Stimulated activated CD4-positive, alpha-beta T cell treated with anti-CD3 and anti-CD28 coated beads, Interleukin-4, amount 100 ng/mL, for 1 hour (primary cell): ENCODE measurements at places on chromosomes 4 and X.
A peak's percentile ranks its signal among the peaks of the same experiment; 100 is the strongest.

- peak; percentile 60 for DNase-seq
Observed at GRCh38 chr4:7761720-7762119, 177.9 kb downstream of the AFAP1 start.

GRCh38 chr4:87024201-87024600, 89.4 kb downstream of the AFF1 start:
- no peak for DNase-seq

DNA sequence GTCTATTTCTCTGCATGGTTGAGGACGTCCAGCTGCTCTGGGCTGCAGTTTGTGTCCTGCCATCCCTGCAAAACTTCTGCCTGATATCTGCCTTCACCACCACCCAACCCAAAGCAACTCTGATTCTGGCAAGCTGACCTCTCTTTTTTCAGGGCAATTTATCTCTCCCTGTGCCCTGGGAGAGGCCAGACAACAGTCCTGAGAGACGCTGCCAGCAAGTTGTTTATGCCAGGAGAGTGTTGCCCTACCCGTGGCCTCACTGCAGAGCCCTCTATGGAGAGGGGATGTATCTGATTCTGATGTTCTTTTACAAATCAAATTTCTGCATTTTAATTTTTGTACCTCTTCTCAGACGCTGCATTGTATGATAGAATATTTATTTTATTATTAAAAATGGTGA, 36.6 kb upstream of the BRWD3 start:
- no peak for DNase-seq

DNA sequence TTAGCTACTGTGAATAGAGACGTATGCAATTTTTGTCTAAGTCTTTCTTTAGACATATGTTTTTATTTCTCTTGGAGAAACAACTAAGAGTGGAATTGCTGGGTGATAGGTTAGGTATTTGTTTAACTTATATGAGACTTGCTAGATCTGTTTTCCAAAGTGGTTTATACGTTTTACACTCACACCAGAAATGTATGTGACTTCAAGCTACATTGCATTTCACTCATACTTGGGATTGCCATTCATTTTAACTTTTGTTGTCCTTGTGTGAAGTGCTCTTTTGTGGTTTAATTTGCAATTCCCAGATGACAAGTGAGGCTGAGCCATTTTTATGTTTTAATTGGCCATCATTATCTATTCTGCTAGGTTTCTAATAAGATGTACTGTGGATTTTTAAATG, 817.2 kb downstream of the GLUD2 start:
- DNase-seq: no peak

DNA sequence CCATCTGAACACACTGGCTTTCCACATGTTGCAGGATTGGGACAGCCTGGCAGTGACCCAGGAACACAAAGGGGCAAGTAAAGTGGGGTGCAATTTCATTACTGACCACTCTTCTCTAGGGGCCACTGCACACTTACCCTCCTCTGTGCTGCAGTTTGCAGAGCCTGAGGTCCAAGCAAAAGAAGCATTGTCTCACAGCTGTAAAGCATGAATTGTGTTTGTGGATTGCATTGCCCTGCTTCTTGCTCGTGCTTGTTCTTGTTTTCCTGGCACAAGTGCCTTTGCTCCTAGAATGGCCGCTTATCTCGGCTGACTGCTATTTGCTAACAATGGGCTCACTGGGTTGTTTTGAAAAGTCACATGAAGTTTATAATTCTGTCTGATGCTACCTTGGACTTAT, 209.1 kb upstream of the JADE1 start:
- no peak for DNase-seq

DNA sequence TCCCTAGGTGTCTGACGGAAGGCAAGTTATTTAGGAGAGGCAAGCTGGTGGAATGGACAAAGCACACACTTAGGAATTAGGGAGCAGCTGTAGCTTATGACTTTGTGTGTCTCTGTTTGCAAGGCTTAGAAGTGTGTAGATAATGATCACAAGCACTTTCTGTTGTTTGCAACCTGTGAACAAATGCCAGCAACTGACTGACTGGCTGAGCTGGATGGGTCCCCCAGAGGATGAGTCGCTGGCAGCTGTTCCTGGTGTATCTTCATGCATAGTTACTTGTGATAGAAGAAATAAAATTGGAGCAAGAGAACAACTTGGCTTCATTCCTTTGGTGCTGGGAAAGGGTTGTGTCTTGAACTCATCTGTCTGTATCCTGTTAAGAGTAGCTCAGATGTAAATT, 64.2 kb upstream of the BEND4 start:
- no peak for DNase-seq

DNA sequence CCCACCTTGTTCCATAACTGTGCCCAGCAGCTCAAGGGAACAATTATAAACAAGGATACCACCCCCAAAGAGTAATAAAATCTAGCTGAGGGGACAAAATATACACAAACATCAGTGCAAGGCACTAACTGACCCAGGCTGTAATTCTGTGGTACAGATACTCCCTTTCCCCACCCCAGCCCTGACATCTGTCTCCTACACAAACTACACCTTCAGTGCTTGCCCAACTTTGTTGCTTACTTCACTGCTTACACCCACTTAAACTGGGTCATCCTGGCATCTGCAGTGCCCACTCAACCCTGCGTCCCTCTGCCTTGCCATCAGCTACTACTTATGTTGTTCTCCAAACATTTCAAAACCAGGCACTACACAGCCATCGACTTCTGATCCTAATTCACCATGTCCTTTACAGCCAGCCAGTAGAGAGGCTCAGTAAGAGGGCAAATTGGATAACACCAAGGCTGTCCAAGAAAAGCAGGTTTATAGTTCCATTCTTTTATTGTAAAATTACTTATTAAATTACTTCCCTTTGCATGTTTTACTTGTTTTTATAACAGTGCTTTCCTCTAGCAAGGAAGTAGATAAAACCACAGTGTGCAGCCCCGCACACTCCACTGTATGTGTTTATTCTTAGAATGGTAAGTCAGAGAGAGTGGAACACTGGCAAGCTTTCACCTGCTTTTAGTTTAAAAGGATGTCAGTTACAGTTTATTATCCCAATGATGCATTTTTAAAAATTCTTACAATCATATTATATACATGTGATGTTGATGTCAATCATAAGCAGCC, 149.6 kb downstream of the INPP4B start:
- no peak for DNase-seq

DNA sequence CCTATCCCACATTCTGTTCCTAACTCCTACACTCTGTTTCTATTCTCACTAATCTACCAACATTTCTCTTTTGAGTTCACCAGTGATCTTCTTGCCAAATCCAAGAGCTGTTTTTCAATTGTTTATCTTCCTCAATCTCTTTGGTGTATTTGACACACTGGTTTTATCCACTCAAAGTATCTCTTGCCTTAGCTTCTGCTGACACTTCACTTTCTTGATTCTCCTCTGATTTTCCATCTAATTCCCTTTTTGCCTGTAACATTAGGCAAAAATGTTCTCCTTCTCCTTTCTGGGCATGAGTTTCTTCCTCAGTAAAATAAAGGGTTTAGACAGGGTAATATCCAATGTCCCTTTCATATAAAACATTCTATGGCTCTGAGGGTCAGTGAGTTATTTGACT, 26.2 kb downstream of the GRIA3 start:
- no peak for DNase-seq

GRCh38 chr4:76090241-76090691, 15.8 kb downstream of the ART3 start:
- DNase-seq: no peak

DNA sequence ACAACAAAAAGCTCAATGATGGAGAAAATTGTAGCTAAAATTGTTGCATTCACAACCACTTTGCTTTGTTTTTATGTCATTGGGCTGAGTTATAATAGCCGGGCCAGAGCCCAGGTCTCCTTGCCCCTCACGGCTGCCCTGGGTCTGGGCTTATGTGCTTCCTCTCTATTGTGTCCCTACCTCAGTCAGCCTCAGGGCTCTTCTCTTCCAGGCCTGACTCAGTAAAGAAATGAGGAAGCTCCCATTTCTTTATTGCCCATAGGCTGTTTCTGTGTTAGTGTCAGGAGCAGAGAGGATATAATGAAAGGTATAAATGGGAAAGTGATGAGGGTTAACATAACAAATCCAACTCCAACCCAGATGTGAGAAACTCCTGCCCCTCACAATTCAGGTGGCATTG, 18.0 kb downstream of the BST1 start:
- DNase-seq: no peak

GRCh38 chrX:360496-361150, 26.1 kb downstream of the PPP2R3B start:
- DNase-seq: no peak

DNA sequence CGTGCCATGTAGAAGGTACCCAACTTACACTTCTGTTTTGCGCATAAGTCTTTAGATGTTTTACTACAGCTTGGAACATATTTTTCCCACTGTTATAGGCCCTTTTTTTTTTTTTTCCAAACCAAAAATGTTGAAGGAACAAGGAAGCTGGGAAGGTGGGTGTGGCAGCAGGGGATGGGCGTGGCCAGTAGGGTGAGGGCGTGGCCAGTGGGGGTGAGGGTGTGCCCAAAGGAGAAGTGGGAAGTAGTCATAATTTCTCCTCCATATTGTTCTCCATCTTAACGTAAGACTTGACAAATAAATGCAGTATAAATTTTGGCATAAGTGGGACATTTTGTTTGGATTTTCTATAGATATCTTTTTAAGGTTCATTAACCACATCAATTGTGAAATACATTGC, 30.4 kb downstream of the CLDN22 start:
- no peak for DNase-seq

DNA sequence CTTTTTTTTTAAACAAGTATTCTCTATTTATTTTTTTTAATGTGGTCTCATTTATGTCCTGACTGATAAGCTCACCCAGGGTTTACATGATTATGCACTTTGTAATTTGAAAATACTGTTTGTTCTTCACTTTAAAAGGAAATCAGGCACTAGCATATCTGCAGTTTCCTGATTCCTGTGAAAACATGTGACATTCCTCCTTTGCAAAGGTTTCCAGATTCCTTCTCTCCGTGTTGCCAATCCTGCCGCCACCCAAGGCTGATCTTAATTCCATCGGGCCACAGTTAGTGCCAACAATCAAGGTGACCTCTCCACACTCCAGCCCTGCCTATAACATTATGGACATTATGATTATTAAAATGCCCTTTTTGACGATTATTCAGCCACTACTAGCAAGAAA, 225.4 kb downstream of the PCDH7 start:
- no peak for DNase-seq

- no peak for DNase-seq
Observed at GRCh38 chr4:76690011-76690905, 207.7 kb downstream of the SOWAHB start.

DNA sequence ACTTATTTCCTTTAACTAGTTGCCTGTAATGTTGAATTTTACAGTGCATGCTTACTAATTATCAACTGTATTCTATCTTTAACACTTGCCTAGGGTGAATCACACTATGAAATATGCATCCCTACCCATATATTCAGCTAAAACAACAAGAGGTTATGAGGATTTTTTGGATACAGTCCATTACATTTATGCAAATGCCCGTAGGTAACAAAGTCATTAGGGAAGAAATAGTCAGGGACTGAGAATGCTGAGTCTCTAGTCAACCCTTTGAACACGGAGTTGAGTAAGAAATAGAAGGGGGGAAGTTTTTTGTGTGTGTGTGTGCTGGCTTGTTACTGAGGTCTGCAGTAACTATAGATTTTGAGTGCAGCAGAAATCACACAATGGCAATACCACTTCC, 26.1 kb upstream of the CBLL2 start:
- no peak for DNase-seq

GRCh38 chrX:129115104-129115503, 408.2 kb downstream of the SMARCA1 start:
- DNase-seq: no peak

GRCh38 chr4:10086506-10087120, 30.0 kb downstream of the WDR1 start:
- no peak for DNase-seq

DNA sequence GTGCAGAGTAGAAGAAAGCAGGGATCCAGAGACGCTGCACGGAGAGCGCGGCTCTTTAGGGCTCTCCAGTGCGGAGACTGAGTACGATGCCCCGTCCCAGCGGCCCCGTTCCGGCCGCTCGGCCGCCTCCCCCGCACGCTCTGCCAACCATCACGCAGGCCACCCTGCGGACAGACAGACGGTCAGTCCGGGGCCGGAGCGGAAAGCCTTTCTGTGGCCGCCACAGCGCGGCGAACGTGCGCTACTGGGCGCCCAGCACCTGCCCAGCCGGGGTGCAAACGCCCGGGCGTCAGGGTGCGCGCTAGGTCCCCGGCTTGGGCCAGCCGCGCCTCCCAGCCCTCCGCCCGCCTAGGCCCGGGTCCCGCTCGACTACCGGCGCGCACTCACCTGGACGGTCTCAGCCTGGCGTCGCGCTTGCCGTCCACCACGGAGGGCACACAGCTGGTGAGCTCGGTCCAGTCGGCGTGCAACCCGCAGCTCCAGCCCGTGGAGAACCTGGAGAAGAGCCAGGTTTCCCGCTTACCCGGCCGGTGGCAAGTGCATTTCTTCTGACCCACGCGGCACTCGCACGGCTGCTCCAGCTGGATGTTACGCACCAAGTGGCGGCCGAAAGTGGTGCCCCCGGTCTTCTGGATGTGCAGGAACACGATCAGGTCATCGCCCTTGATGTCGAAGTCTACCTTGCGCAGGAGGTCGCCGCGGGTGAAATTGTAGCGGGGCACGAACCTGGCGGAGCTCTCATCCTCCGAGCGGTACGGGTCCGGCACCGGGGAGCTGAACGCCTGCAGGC, 1.8 kb downstream of the HS6ST2 start:
- DNase-seq: no peak

GRCh38 chrX:50813843-50814661, at the start of gene SHROOM4:
SHROOM4 (minus strand) TSS chrX:50814194; CDS start chrX:50814018, 176 bp downstream.
- DNase-seq: no peak

DNA sequence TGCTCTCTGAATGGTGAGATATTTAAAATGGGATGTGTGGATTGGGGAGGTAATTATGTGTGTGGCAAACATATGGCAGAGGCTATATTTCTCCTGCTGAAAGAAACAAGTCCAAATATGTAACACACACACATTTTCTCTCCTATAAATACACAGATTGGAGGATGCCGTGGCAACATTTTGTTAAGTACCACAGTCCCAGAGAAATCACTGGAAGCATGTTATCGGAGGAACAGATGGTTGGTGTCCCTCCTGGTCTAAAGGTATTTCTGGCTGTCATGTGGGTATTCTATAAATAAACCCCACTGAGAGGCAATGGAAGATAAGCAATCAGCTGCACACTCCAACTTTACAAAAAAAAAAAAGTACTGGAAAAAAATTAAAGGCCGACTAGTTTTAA, 528.3 kb upstream of the BOD1L1 start:
- no peak for DNase-seq

- DNase-seq: no peak
Observed at GRCh38 chr4:42965326-42965725, 72.8 kb downstream of the GRXCR1 start.

DNA sequence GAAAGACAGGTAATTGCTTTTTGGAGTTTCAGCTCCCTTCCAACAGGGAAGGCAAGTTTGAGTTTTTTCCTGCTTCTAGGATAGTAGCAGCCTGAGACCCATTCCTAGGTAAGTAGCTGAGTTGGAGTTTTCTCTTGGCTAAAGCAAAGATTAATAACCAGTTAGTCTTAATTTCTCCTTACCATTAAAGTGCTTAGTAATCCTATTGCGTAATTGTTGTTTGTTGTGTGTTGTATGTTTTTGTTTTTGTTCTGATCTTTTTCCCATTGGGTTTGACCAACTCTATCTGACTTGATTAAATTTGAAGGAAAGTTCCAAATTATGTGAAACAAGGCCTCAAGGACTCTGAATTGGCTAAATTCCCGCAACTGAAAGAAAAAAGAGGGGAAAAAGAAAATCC, 83.5 kb downstream of the TBX22 start:
- no peak for DNase-seq
